Endothelial cell (in vitro differentiated cells): ENCODE measurements at places on chromosomes 3 and 15.

GRCh38 chr3:13706886-13707285 lies 158.0 kb downstream of the FBLN2 start:
- DNase-seq = no peak

- no peak for DNase-seq
These were observed 75.5 kb downstream of the DCLK3 start for GRCh38 chr3:36688815-36689214.

DNA sequence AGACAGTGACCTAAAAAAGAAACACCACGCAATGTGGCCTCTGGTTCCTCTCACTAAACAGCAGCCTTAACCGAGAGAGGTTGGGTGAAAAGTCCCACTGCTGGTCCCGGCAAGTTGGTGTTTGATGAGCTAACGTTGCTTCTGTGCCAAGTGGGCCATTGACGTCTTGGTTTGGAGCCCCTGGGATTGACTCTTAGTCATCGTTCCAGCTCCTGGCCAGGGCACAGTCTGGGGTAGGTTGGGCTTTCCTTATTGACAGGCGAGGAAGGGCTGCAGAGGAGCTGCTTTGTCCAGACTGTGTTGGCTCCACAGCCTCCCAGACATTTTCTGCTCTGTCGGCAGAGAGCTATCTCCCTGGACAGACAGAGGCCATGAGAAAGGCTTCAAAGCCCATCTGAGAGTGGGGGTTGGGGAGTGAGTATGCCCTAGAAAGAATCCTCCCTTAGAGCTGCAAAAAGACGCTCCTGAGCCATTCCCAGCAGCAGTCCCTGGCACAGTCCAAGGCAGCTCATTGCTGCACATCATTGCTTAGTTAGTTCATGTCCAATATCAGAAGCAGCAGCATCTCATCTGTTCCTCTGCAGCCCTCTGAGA lies 28.6 kb upstream of the C3orf80 start:
- DNase-seq = no peak

DNA sequence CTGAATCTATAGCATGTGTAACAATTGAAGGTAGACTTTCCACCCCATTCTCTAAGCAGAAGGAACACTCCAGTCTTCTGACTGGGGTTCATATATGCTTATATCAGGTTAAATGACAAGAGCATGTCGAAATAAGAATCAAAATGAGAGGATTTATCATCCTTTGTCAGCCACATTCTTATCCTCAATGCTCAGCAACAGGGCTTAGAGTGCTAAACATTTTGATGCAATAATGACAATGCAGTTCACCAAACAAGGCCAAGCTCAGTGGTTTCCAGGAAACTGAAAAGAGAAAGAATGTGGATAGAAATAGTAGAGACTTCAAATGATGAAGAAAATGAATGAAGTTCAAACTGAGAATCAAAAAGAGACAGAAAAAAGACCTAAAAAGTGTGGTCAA lies 78.0 kb downstream of the FSIP1 start:
- no peak for DNase-seq
